ENCODE measurements at places on chromosomes 4 and X.

DNA sequence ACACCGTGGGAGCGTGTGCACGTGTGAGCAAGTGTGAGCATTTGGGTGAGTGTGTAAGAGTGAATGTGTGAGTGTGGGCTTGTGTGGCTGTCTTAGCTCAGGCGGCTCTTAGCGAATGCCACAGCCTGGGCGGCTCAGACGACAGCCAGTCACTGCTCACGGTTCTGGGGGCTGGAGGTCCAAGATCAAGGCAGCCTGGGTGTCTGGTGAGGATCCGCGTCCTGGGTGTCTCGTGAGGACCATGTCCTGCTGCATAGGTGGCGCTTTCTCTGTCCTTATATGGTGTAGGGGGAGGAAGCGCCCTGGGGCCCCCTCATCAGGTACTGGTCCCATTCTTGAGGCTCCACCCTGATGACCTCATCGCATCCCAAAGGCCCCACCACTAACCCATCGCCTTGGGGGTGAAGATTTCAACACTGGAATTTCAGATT lies 4.5 kb downstream of the DOK7 start:
- no peak for DNase-seq

- no peak for DNase-seq
These were observed 23.9 kb upstream of the ANOS1 start for GRCh38 chrX:8755813-8756212.

DNA sequence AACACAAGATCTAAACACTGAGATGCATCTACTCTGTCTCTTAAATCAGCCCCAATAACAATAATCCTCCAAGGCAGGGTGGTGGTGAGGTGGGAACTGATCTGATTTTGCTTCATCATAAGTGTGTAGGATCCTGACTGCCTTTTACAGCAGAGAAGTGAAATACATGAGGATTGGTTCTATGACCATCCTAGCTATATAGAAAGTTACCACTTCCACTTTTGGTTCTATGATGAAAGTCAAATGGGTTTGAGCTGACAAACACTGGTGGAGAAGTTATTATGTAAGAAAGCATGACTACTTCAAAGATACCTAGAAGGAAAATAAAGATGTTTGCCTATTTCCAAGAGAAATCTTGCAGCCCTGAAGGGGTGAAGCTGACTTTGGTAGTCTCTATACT lies 181.6 kb downstream of the NKX6-1 start:
- no peak for DNase-seq

- DNase-seq, result no peak
These were observed 15.0 kb upstream of the UNC5C start for GRCh38 chr4:95563638-95564337.

- DNase-seq, result peak; percentile 64
These were observed 281.5 kb upstream of the KLF3 start for GRCh38 chr4:38382520-38382919.

- no peak for DNase-seq
These were observed 838.2 kb downstream of the RAPGEF2 start for GRCh38 chr4:159941076-159941475.

DNA sequence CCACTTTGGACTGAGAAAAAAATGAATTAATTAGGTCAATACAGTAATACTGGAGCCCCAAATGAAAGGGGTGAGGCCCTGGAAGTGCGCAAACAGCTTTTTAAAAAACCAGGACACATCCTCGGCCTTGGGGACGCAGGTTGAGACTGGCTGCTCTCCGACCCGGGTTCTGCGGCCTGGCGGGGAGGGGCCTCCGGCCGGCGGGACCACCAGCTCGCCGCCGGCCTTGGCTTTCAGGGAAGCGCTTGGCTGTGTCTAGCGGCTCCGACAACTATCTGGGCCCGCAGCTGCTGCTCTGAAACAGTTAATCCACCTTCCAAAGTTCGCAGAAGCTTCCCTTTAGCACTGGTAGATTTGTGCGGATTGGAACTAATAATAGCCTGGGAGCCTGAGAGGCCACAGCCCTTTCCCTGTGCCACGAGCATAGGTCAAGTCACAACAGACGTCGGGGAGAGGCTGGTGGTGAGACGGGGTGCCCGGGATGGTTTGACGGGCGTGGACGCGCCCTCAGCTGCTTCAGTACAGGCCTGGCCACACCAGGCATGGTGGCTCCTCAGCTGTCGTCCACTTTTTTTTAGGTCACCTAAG lies 1.1 kb upstream of the SEL1L3 start:
- DNase-seq, result no peak

- DNase-seq, result no peak
These were observed 26.5 kb downstream of the HUWE1 start for GRCh38 chrX:53660004-53660403.

GRCh38 chrX:76126851-76127250 lies 46.0 kb upstream of the PBDC1 start:
- no peak for DNase-seq

DNA sequence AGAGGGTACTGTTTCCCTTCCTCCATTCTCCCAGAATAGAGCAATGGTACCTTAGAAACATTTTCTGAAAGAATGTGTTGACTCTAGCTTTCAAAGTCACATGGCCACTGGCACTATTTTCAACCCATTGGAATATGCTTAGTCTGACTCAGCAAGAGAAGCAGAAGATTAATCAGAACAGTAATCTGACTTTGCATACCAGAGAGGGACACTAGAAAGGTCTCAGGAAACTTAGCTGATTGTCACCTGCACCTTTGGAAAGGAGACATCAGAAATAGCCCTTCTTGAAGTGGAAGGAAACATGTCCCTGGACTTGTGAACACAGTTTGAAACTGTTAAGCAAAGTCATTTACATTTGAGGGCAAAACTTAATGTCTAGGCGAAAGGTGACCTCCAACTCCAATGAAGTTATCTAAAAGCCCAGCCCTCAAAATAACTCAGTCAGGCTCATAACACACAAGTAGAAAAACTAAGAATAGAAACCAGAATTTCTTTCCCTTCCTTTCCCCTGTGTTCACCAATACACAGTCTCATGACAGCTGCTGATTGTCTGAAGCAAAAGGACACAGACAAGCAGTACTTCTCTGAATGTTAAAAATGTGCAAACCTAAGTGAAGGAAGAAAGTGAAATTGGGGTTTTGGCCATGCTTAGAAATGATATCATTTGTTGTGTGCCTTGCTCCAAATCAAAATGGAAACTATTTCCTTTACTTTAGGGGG lies 270.8 kb downstream of the GRIA3 start:
- DNase-seq, result no peak

- peak; percentile 62 for DNase-seq
These were observed 151.0 kb downstream of the CAMK2D start for GRCh38 chr4:113610537-113610936.

- DNase-seq, result no peak
These were observed 89.5 kb downstream of the JAKMIP1 start for GRCh38 chr4:6110681-6111353.
